ENCODE measurements at places on chromosomes 2 and 18.

DNA sequence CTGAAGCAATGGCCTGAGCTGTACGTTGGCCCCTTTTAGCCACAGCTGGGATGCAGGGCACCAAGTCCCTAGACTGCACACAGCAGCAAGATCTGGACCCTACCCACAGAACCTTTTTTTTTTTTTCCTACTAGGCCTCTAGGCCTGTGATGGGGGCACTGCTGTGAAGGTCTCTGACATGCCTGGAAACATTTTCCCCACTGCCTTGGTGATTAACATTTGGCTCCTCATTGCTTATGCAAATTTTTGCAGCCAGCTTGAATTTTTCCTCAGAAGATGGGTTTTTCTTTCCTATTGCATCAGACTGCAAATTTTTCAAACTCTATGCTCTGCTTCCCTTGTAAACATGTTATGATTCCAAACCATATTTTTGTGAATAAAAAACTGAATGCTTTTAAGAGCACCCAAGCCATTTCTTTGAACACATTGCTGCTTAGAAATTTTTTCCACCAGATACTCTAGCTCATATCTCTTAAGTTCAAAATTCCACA, 33.5 kb downstream of the PDE1A start:
- no peak for DNase-seq

DNA sequence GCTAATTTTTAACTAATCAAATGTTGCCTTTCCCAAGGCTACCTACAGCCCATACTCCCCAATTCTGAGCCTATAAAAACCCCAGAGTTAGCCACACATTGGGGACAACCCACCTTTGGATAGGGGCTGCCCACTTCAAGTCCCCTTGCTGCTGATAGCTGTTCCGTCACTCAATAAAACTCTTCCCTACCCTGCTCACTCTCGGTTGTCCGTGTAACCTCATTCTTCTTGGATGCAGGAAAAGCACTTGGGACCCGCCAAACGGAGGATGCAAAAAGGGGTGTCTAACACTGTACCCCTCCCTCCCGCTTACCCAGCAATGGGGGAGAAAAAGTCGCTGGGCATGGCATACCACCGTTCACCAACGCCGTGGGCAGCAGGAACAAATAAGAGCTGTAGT, 12.2 kb downstream of the IWS1 start:
- DNase-seq = no peak

- DNase-seq = no peak
Measured at GRCh38 chr18:9730786-9731185, 22.7 kb downstream of the RAB31 start.

DNA sequence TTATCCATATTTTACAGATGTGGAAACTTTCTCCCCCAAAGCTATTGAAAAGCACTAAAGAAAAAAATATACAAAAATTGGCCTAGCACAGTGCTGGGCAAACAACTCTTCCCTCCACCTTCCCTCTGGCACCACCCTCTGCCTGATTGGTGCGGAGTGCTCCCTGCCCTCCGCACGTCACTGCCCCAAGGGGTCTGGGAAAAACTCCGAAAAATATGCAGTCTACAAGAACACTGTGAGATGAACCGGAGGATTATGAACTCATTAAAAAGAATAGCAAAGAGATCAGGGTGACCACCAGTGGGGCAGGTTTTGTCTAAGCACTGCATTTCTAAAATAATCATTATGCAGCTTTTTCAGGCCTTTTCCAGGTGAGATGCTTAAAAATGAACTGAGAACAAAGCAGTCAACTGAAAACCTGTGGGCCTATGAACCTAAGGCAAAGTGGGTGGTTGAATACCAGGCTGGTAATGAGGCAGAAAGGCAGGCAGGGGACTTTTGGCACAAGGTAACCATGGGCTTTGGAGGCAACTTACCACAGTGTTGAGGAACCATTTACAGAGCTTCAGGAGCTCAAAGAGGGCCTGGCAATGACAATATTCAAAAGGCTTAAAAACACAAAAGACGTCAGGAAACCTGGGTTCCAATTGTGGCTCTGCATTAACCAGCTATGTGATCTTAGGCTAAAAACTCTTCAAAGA, 57.5 kb downstream of the AAK1 start:
- no peak for DNase-seq

GRCh38 chr2:239566162-239566994, 165.6 kb upstream of the HDAC4 start:
- DNase-seq = no peak

DNA sequence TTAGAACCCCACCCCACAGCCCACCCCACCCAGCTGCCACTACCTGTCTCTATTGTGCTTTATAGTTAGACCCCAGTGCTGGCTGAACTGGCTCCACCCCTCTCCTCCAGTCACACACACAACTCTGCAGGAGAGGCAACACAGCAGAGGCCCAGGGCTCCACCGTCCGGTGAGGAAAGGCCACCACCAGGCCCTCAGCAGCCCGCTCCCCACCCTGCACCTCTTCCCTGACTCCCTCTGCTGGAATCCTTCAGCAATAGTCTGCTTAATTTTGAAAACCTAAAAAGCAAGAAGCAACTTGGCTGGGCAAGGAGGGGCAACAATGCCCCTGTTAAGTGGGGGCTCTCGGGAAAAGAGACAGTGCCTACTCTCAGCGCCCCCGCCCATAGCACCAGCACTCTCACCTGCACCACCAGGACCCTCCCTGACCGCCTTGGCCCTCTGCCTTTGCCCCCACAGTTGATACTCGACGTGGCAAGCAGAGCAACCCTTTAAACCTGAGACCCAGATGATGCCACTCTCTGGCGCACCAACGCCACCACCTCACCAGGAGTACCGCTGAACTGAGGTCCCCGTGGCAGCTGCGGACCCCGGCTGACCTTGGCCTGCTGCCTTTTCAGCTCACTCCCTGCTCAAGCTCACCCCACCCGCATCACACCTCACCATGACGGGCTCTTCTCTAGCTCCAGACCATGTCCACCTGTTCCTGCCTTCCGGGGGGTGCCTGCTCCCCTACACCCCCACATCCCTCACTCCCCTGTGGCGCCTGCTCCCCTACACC, 45.7 kb downstream of the NDUFA10 start:
- no peak for DNase-seq

DNA sequence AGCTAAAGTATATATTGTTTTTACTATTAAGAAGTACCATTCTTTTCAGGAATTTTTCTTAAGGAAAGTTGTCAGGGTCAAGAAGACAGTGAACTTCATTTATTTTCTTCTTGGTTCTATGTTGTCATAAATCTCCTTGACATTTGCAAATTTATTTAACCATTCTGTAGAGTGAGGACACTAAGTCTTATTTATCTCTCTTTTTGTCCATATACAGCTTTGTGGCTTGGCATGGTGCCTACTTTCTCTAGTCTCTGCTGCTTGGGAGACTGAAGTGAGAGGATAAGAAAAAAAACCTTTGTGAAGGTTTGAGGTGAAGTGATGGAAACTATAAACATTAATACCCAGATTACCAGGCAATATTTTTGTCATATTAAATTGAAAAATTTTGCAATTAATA, 1389.4 kb downstream of the SUCLG1 start:
- no peak for DNase-seq

DNA sequence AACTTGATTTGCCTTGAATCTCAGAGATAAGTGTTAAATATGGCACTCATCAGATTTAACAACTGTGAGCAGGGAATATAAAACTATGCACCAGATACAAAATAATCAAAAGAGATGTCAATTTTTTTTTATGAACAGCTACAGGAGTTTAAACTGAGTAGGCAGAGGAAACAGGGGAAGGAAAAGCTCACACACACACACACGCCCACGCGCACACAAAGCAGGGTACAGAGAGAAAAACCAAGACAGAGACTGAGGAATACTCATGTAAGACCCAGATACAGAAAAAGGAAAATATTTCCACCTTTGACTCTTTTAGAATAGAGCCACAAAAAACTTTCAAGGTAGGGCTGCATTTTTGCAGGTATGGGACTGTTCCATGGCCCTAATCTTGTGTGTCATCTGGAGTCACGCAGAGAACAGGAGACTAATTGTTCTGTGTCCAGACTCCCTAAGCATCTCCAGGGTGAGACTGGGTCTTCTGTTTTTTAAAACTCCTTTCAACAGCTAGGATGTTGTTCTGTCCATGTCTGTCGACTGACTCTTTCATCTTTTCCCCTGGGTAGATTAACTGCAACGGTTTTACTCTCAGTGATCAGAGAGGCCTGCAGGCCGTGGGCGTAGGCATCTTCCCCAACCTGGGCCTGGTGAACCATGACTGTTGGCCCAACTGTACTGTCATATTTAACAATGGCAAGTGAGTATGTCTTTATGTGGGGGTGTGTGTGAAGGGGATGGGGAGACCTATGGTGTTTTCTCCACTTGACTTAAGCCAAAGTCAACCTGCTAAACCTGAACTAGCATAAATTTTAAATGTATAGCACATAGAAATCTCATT, 23.0 kb downstream of the SMYD1 start:
- no peak for DNase-seq

DNA sequence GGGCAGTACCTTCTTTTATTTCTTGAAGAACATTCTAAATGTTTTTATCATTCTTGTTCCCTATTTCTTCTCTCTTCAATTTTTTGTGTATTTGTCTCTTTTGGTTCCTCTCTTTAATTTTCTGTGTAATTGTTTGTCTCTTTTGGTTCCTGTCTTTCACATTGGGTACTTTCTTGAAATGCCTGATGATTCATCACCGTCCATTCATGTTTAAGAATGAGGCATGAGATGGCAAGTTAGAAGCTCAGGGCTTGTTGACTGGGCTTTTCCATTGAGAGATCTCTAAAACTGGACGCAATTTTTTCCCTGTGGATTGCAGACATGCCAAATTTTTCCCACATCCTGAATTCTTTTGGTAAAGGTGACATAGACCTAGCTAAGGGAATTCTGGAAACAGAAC, 33.7 kb upstream of the IL1R2 start:
- DNase-seq = no peak

GRCh38 chr18:73597832-73598615, 549.6 kb downstream of the FBXO15 start:
- DNase-seq = no peak

GRCh38 chr2:171086352-171087290, 74.1 kb downstream of the TLK1 start:
- DNase-seq = peak; percentile 13

DNA sequence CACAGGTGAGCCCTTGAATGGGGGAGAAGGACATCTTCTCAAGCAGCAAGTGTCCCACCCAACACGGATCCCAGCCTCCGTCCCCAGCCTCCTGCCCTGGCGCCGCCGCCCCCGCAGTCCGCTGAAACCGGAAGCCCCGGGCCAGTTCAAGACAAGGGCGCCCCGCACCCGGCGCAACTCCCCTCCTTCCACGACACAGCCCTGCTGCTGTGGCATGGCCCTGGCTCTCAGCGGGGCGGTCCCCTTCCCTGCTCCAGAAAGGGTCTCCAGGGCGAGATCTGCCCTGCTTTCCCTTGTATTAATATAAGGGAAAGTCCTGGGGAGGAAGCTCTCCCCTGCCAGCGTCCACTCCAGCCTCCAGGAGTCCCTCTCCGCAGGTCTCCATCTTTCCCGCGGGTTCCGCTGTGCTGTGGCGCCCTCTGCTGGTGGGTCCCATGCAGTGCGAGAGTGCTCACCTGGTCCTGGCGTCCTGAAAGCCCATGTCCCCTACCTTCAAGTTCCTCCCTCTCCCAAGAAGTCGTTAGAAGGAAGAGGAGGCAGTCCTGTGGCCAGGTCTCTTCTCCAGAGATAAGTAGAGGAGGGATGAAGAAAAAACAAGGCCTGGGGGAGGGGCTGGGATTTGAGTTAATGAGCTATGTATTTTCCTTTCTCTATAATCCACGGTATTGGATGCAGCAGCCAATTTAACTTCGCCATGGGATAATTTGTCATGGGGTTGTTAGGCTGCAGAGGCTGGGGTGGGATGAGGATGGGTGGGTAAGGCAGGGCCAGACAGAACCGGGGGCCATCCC, 176.0 kb downstream of the SMAD2 start:
- no peak for DNase-seq

DNA sequence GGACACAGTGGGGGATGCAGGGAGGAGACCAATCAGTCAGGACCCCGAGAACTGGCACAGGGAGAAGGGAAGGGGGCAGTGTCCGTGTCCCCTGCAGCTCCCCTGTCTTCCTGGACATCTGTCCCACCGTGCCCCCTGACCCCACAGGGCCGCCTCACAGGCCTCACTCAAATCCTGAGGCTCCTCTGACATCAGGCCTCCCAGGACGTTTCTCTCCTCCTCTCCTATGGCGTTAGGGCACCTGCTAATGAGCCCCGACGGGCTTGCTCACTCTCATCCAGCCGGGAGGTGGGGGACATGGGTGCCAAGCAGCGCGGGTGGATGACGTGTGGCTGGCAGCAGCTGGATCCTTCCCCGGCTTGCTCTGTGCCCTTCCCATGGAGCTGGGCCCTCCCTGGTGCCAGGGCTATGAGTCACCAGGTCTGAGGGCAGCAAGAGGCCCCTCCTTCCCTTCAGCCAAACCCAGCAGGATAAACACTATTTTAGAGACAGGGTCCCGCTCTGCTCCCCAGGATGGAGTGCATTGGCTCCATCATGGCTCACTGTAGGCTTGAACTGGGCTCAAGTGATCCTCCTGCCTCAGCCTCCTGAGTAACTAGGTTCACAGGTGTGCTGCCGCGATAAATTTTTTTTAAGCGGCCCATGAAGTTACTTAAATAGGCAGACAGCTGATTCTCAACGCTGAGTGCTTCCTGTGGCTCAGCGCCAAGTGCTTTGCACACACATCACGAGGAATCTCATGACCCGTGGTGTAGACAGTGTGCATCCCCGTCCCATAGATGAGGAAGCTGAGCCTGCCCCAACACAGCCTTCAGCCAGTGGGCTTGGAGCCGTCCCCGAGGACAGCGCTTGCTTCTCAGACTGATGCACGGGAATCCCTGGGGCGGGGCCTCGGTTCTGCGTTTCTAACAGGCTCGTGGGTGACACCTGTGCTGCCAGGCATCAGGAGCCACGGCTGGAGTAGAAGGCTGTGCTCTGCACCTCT, 64.5 kb upstream of the HDAC4 start:
- no peak for DNase-seq

GRCh38 chr2:70461414-70461813, 92.2 kb downstream of the TGFA start:
- DNase-seq = no peak

DNA sequence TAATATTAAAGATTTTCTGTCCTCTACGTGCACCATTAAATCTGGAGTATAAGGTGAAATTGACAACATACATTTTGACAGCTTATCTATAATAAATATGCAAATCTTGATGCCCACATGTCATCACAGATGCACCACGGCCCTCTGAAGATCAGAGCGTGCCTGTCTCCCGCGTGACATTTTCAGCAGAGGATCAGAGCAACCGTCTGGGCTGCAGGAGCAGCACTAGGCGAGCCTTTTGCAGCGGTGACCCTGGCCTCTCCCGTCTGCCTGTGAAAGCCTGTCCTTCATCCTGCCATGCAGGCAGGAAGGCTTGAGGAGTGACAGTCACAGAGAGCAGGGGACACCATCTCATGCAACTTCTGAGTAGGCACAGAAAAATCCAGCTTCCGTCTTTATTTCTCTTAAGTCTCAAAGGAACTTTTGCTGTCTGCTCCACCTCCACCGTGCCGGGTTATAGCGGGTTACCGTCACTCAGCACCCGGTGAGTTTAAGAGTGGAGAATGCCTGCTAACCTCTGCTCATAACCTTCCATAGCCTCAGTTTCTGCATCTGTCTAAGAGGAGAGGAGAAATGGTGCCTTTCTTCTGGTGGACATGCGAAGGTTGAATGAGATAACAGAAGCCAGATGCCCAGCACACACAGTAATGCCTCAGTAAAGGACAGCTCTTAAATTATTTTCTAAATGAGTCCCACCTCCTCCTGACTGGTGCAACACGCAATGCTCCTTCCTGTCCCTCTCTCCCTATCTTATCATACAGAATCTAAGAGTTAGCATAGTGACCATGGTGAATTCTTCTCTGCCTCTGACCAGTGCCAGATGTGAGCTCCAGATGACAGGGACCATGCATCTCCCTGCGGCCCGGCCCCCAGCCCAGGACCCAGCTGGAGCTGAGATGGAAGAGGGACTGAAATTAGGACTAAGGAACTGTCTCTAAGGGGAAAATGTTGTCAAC, 43.8 kb downstream of the CELF4 start:
- no peak for DNase-seq

Data from activated CD4-positive, CD25-positive, alpha-beta regulatory T cell (primary cell).